ENCODE measurements at places on chromosomes 5 and 9.

- DNase-seq: no peak
These were observed 218.9 kb downstream of the TARS1 start for GRCh38 chr5:33659526-33660169.

- no peak for DNase-seq
These were observed 47.0 kb upstream of the ZNF169 start for GRCh38 chr9:94212091-94212490.

- no peak for DNase-seq
These were observed 19.2 kb upstream of the ERBIN start for GRCh38 chr5:65907135-65907534.

GRCh38 chr9:78724896-78725295 is 428.0 kb downstream of the PSAT1 start:
- no peak for DNase-seq

DNA sequence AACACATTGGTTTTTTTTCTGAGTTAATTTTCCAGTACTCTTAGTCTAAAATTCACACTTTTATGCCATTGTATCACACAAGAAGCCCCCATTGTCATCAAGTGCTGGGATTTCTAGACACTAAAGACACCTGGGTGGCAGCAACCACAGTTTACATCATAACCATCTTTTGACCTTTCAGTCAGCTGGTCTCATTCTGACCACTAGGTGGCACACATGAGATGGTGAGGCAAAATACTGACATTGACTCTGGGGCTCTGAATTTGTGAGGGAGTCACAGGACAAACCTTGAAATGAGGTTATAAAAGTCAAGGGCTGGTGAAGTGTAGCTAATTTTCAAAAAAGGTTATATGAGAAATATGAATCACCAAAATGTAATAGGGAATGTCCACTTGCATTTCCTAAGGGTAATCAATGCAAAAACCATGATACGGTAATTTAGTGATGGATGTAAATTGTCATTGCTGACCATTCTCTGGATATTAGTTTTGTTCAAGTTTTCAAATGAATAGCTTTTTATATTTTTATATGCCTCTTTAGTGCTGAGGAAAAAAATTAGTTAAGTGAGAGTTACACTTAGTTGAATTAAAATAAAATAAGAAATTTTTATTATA is 229.4 kb downstream of the DMAC1 start:
- DNase-seq: peak; percentile 2

DNA sequence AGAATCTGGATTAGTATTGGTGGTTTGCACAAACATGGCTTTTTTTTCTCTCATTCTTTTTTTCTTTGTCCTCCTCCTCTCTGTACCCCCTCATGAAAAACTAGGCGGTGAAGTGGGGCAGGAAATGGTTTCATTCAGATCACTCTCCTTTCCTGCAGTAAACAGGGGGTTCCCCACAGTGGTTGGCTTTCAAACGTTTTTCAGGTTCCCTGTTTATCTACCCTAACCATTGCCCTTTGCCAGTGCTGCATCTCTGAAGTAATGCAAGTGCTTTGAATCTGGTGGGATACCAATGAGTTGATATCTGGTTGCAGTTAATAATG is 29.8 kb downstream of the NR4A3 start:
- DNase-seq: no peak

GRCh38 chr9:123269281-123269680 is 895 bp upstream of the STRBP start:
- DNase-seq: no peak

GRCh38 chr9:127223810-127224177 is 40.8 kb upstream of the GARNL3 start:
- DNase-seq: no peak

- DNase-seq: no peak
These were observed 98.2 kb downstream of the CEMIP2 start for GRCh38 chr9:71670121-71670520.

DNA sequence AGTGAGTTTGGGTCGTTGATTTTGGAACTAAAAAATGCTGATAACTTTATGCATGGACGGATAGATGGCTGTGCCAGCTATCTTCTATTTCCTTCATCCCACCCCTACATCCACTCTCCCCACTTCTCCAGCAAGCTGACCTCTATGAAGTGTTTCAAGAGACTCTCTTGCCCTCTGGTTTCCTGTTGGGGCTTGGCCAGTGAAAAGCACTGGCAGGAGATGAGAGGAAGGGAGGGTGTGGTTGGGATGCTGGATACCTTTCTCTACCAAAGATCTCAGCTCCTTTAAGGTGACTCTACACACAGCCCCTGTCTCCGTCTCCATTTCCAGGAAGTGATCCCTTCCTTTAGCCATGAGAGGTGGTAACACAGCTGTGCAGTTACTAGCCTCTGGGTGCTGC is 30.0 kb upstream of the JMY start:
- DNase-seq: no peak

- DNase-seq: peak; percentile 67
These were observed 2.1 kb downstream of the MXD3 start for GRCh38 chr5:177309351-177310191.

DNA sequence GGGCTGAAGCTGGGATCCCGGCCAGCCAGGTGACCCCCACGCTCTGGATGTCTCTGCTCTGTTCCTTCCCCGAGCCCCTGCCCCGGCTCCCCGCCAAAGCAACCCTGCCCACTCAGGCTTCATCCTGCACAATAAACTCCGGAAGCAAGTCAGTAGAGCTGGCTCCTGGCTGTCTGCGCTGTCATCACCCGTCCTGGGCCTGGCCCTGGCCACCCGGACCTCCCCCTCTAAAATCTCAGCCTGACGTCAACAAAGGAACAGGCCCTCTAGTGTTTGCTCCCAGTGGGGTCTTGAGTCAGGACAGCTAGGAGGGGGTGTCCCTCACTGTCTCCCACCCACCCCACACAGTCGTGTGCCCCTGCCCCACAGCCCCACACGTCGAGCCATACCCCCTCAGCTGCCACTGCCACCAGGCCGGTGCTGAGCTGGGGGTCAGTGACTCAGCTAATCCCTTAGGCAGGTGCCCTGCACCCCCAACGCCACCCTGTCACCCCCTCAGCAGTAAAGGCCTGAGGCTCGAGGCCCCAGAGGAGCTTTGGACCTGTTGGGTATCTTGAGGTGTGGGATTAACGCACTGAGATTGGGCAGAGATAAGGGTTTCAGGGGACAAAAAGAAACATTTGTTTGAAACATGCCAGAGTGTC is 1.1 kb upstream of the LCNL1 start:
- no peak for DNase-seq

DNA sequence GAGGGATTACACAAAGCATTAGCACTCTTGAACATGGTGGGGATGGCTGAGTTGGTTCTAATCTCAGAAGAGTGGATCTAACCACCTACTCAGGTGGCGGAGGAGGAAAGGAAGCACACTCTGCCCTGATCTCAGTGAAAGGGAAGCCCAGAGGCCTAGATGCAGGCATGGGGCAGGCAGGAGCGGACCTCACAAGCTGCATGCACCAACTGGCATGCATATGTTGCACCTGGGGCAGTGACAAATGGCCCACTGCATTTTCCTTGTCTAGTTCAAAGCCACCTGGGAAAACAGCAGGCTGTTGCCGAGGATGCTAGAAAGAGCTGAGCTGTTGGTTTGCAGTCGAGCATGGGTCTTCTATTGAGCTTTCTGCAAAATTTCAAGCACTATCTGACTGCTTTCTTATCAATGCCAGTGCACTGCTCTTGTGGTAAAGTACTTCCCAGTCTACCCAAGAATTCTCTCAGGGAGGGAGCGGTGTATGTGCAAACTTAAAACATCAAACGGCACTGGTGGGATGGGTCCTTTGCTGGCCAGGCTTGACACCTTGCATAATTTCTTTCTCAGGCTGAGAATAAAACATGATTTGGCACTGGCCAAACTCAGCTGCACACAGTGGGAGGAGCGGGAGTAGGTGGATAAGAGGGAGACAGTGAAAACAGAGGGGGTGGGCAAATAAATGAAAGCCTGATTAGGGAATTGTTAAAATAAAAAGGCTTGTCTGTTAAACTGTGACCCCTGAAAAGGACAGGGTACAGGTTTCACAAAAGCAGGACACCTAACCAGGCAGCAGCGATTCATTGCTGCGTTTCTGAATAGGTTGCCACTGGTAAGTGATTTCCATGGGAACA is 108.9 kb downstream of the MARCHF3 start:
- no peak for DNase-seq

DNA sequence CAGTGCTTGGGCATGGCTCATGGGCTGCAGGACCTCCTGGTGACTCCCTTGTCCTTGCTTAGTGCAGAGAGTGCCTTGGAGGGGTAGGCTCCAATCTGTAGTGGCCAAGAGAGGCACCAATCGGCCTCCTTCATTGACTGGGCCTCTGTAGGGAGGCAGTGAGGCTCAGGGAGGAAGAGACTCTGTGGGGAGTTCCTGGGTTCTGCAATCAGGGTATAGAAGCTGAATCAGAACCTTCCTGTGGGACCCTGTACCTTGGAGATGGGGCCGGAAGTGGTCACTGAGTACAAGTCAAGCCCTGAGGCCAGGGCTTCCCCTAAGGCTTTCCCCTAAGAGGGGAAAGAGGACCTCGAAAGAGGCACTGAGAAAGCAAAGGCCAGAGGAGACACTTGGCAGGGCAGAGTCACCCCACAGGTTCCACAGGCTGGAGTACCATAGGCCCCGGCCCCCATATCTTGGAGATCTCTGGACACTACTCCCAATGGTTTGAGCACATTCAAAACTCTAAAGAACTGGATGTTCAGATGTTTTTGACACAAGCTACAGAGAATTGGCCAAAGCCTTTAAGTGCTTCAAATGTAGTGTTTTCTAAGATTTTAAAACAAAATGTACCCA is 190.5 kb downstream of the HSPA4 start:
- DNase-seq: no peak

Measured in HTR-8/SVneo (cell line).